Breast epithelium (tissue), 4 donors: ENCODE measurements at places on chromosomes 2 and 18. TPM values are rescaled to one million over a fixed set of nuclear protein-coding genes. Genes with fewer than 3 reads are reported as not detected.

The CYS1 gene
- 2.4 TPM for total RNA-seq

The ALPI gene
- not detected for total RNA-seq

The KLHL14 gene
- 0.33 TPM for total RNA-seq

DNA sequence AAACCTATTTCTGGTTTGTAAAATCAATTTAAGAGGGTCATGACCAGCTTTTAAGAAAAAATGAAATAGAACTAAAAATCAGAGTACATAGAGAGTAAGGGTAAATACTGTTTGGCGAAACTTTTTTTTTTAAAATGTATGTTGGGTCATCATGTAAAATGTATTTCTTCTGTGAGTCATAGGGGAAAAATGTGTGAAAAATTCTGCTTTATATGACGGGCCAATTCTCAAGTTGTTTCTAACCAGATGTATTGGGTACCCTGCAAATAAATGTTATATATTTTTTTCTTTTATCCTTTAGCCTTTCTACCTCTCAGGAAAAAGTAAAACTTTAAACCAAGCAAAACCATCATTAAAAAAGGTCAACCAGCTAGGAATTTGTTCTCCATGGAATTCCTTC lies 13.9 kb downstream of the AFTPH start:
- DNase-seq: no peak

- no peak for DNase-seq
Measured at GRCh38 chr2:54676656-54677055, 46.8 kb upstream of the EML6 start.
